Stimulated activated CD4-positive, alpha-beta T cell treated with anti-CD3 and anti-CD28 coated beads, Interleukin-1b, Interleukin-23, amount 100 ng/mL, for 24 hours (primary cell): ENCODE measurements at places on chromosomes 6 and 20.

DNA sequence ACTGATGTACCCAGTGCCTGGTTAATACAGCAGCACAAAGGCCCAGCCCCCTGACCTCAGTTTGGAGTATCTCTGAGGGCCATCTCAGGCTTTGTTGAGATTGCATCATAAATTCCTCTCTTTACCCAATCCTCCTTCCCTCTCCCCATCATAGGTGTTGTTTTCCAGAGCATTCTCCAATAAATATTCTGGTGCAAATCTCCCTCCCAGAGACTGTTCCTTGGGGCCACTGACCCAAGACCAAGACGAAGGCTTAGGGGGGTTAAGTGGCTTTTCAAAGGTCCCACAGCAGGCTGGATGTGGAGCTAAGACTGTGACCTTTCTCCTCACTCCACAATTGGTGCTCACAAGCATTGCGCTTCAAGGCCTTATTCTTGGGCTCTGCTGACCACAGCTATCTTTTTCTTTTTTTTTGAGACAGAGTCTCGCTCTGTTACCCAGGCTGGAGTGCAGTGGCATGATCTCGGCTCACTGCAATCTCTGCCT lies 72.4 kb upstream of the ZMYND8 start:
- DNase-seq = no peak

- no peak for DNase-seq
Measured at GRCh38 chr20:60403105-60403741, 445.0 kb downstream of the CDH26 start.

GRCh38 chr20:51348876-51349275 lies 193.6 kb downstream of the NFATC2 start:
- DNase-seq = no peak

- no peak for DNase-seq
Measured at GRCh38 chr20:61937963-61938838, 127.5 kb downstream of the TAF4 start.

- no peak for DNase-seq
Measured at GRCh38 chr6:6875818-6876470, 231.8 kb upstream of the RREB1 start.

- no peak for DNase-seq
Measured at GRCh38 chr6:148064406-148065134, 278.1 kb upstream of the SASH1 start.

DNA sequence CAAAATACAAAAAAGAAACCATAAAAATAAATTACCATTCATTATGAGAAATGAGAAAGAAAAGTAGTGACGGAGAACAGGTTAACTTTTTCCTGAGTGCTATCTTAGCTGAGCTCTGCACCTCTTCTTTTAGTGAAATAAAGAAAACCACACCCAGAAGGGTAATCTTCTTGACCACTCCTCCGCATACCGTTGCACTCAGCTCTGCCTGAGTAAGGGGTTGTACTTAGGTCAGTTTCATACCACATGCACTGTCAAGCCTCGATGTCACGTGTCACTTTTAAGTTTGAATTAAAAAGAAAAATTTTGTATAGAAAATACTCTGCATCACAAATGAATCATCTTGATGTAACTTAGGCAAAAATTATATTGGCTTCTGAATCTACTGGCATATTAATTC lies 2.8 kb downstream of the EZR start:
- no peak for DNase-seq

DNA sequence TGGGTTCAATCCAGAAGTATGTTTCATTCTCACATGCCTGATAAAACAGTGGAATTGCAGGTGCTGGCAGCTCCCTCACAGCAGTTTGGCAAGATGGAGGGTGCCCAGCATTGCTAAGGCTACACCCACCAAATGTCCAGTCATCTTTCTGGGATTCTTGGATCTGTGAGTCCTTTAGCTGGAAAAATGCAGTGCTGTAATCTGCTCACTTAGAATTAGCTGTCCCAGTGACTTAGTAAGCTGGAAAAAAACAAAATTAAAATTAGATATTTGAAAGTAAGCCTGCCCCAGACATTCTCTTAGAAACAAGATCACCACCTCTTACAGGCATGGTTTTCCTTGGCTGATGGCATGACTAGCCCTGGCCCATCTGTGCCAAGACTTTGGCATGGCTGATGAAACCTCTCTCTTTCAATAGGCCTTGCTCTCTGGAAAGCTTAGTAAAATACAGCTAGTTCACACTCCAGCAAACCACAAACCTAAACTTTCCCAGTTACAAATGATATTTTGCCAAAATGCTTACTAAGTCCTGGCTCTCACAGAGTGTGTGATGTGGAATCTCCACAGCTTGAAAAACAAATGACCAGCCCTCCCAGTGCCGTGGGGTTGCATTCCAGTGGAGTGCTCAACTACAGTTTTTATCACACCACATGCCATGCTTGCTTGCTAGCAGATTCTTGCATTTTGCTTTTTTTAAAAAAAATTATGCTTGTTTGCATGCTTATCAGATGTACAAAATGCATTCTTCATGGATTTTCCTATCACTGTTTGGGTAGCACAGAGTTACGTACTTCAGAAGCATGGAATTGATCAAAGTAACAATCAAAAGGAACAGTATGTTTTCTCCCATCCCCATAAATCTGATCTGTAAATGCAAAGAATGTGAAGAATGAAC lies 261.5 kb downstream of the EYA4 start:
- DNase-seq = no peak
